Vagina (tissue), 2 donors: ENCODE measurements at places on chromosomes 7 and 10. TPM values are rescaled to one million over a fixed set of nuclear protein-coding genes. Genes with fewer than 3 reads are reported as not detected.
A peak's percentile ranks its signal among the peaks of the same experiment; 100 is the strongest.

PKD2L1 gene
- not detected for total RNA-seq

UNC5B gene
- total RNA-seq, result 24.3 TPM

DNA sequence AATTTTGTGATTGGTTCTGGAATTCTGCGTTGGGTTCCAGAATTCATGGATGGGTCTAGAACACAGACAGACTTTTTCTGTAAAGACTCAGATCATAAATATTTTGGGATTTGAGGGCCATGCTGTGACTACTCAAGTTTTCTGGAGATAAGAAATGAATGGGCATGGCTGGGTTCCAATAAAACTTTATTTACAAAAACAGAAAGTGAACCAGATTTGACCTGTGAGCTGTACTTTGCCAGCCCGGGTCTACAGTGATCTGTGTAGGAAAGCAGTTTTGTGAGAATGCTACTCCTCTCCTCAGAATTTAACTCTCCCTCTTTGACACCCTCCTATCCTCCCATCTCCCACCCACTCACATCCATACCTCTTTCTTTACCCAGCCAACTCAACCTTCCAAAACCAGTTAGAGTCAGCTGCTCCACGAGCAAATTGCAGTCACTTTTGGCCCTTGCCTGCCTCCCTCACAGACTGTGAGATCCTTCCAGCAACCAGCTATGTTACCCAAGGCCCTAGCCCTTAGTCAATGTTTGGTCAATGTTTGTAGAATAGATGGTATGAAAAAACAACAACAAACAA, 312.8 kb upstream of the ZMIZ1 start:
- DNase-seq, result no peak
- H3K36me3 ChIP-seq, result no peaks in the 10 kb centered on the region

DNA sequence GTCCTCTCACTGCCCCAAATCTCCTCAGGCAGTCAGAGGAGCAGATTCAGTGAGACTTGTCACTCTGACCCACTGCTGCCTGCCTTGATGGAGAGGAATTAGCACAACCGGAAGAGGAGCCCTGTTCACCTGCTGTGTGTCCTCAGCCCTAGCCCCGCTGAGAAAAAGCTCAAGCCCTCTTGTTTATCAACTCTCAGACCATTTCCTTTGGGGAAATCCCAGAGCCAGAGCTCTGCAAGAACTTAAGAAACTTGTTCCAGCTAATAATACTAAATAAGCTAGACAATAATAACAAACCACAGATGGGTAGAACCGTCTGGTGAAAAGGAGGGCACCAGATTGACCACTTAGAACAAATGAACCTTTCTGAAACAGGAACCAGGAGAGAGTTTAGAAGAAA, 37.7 kb upstream of the ITGB1 start:
- H3K36me3 ChIP-seq, result no peaks in the 10 kb centered on the region
- H3K4me3 ChIP-seq, result no peak overlapping the region
- no peaks in the 10 kb centered on the region for H3K27me3 ChIP-seq
- H3K4me1 ChIP-seq, result peaks cover 6% of the 10 kb centered on the region

MMP21 gene
- not detected for total RNA-seq

GDI2 gene
- 174 TPM for total RNA-seq

DNA sequence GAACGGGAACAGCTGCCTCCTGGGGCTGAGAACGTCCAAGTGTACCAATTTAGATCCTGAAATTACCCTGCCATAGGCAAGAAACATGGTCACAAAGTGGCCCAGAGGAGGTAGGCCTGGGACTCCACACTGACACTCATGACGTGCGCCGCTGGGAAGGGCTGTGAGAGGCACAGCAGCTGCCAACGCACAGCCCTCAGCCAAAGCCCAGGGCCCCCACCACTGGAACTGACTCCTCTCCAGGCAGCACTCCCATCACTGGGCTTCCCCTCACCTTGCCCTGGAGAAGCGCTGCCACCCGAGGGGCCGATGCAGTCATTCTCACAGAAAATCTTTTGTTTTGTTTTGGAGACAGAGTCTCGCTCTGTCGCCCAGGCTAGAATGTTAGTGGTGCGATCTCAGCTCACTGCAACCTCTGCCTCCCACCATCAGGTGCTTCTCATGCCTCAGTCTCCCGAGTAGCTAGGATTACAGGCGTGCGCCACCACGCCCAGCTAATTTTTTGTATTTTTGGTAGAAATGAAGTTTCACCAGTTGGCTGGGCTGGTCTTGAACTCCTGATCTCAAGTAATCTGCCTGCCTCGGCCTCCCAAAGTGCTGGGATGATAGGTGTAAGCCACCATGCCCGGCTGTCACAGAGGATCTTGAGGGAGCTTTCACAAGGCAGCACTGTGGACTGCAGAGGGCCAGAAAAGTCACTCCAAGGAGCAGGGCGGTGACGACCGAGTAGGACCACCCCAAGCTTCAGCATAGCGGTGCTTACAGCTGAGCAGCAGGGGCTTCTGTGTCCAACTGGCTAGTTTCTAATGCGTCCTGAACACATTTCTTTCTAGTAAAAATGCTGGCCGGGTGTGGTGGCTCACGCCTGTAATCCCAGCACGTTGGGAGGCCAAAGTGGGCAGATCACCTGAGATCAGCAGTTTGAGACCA, 13.5 kb downstream of the GUSB start:
- H3K4me1 ChIP-seq, result no peaks in the 10 kb centered on the region
- H3K36me3 ChIP-seq, result peaks cover 87% of the 10 kb centered on the region
- H3K27me3 ChIP-seq, result no peaks in the 10 kb centered on the region
- no peak for DNase-seq
- no peak overlapping the region for H3K27ac ChIP-seq

VWC2 gene
- total RNA-seq, result under 0.01 TPM

DNA sequence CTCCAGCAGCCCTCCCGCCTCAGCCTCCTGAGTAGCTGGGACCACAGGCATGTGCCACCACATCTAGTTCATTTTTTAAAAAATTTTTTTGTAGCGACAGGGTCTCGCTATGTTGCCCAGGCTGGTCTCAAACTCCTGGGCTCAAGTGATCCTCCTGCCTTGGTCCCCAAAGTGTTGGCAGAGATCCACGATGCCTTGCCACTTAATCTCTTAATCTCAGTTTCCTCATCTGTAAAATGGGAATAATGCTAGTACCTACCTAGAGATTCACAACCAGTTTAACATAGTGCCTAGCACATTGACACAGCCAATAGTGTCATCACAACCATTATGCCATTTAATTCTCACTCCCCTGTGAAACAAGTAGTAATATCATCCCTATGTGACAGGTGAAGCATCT, 4.8 kb upstream of the CPA4 start:
- peaks cover 3% of the 10 kb centered on the region for H3K4me1 ChIP-seq
- H3K36me3 ChIP-seq, result no peaks in the 10 kb centered on the region
- H3K27me3 ChIP-seq, result no peaks in the 10 kb centered on the region
- no peak overlapping the region for H3K4me3 ChIP-seq
- no peak for DNase-seq

ADCY1 gene
- total RNA-seq, result 2.5 TPM

- H3K27me3 ChIP-seq, result no peaks in the 10 kb centered on the region
- peak overlapping the region; percentile 50 for H3K4me3 ChIP-seq
- H3K36me3 ChIP-seq, result no peaks in the 10 kb centered on the region
- H3K4me1 ChIP-seq, result peaks cover 40% of the 10 kb centered on the region
- no peak for DNase-seq
Observed at GRCh38 chr7:194252-195009, 2.1 kb downstream of the FAM20C start.

CTNNA3 gene
- 0.98 TPM for total RNA-seq

DNA sequence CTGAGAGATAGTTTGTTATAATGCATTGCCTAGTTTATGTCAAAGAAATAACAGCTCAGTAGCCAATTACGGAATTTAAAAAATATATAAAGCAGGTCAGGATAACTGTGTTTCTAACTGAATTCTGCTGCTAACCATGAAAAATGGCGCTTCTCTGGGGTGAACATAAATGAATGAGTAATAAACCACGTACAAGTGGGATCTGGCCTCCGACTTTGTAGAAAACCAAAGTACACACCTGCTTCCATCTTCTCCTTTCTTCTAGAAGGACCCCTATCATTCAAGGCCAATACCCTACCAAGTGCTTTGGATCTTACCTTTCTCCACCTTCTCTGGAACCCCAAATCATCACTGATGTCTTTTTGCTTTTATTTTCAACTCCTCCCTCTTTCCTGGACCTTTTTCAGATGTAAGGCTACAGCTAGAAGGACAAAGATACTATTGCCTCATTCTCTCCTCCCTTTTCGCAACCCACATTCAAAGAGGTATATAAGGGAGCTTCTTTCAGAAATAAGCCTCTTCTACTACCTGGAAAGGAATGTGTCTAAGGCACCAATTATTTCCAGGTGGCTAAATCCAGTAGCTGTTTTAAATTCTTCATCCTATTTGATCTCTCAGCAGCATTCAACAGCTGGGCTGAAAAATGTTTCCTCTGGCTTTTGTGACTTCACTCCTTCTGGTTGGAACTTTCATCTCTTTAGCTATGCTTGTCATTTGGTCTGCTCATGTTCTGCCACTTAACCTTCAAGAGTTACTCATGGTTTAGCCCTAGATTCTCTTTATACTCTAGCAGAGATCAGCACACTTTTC, 37.7 kb downstream of the NAMPT start:
- peaks cover 13% of the 10 kb centered on the region for H3K36me3 ChIP-seq
- H3K4me3 ChIP-seq, result no peak overlapping the region
- DNase-seq, result no peak
- no peak overlapping the region for H3K27ac ChIP-seq
- H3K4me1 ChIP-seq, result no peaks in the 10 kb centered on the region
- H3K27me3 ChIP-seq, result no peaks in the 10 kb centered on the region

DNA sequence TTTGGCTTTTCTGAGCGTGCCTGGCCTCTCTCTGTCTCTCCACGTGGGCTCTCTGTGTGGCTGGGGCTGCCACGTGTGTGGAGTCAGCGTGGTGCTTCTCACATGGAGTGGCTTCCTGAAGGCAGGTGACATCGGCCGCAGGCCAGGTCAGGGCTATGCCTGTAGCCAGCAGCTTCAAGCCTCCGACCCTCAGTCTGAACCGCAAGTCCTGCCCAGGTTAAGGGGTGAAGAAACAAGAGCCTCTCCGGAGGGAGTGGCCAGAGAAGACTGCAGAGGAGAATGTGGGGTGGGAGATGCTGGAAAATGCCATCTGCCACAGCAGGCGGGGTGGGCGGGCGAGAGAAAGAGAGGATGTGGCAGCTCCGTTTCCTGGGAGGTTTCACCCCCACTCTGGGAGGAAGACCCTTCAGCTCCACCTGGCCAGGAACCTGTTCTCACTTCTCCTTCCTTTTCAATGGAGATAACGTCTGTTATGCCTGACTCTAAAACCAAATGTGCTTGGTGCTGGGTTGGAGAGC, 14.3 kb upstream of the VIPR2 start:
- H3K36me3 ChIP-seq, result no peaks in the 10 kb centered on the region
- H3K4me1 ChIP-seq, result no peaks in the 10 kb centered on the region
- no peak overlapping the region for H3K27ac ChIP-seq
- H3K4me3 ChIP-seq, result no peak overlapping the region
- no peak for DNase-seq

KNDC1 gene
- 3.4 TPM for total RNA-seq

- no peak overlapping the region for H3K27ac ChIP-seq
- H3K4me3 ChIP-seq, result no peak overlapping the region
- no peak for DNase-seq
- no peaks in the 10 kb centered on the region for H3K36me3 ChIP-seq
- H3K4me1 ChIP-seq, result peaks cover 27% of the 10 kb centered on the region
- no peaks in the 10 kb centered on the region for H3K27me3 ChIP-seq
Observed at GRCh38 chr7:155692317-155692716, 47.9 kb downstream of the RBM33 start.

- H3K4me3 ChIP-seq, result no peak overlapping the region
- H3K4me1 ChIP-seq, result peaks cover 77% of the 10 kb centered on the region
- no peak for DNase-seq
- H3K27me3 ChIP-seq, result no peaks in the 10 kb centered on the region
- no peaks in the 10 kb centered on the region for H3K36me3 ChIP-seq
Observed at GRCh38 chr7:77543910-77544309, 6.8 kb downstream of the PTPN12 start.

- H3K27me3 ChIP-seq, result no peaks in the 10 kb centered on the region
- peaks cover 4% of the 10 kb centered on the region for H3K4me1 ChIP-seq
- H3K36me3 ChIP-seq, result no peaks in the 10 kb centered on the region
Observed at GRCh38 chr7:100372256-100372655, 1.0 kb upstream of the PILRA start.

DNA sequence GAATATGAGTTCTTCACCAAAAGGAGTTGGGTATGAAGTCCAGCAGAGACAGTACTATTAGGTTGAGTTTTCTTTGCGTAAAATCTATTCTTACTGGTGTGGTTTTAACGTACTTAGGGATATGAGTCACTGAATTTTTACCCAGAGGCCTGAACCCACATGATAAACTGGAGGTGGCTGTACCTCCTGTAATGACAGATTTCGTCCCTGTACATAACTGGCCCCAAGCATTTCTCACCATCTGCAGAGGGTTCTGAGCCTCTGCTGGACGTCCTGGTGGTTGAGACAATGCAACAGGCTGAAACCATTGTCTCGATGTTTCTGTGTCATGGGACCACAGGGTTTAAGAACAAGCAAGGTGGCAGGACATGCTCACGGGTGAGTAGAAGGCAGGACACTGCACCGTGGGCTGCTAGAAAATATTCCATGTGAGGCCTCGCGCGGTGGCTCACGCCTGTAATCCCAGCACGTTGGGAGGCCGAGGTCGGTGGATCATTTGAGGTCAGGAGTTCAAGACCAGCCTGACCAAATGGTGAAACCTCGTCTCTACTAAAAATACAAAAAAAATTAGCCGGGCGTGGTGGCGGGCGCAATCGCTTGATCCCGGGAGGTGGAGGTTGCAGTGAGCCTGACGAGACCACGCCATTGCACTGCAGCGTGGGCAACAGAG, 233.9 kb downstream of the DNAJB6 start:
- H3K4me3 ChIP-seq, result no peak overlapping the region
- no peaks in the 10 kb centered on the region for H3K27me3 ChIP-seq
- no peak overlapping the region for H3K27ac ChIP-seq
- no peaks in the 10 kb centered on the region for H3K36me3 ChIP-seq
- H3K4me1 ChIP-seq, result peaks cover 24% of the 10 kb centered on the region

GOLGA7B gene
- 2.5 TPM for total RNA-seq

HABP2 gene
- total RNA-seq, result not detected

CPED1 gene
- total RNA-seq, result 27.3 TPM

ITIH5 gene
- total RNA-seq, result 20.4 TPM

INPP5A gene
- total RNA-seq, result 24.3 TPM

DNA sequence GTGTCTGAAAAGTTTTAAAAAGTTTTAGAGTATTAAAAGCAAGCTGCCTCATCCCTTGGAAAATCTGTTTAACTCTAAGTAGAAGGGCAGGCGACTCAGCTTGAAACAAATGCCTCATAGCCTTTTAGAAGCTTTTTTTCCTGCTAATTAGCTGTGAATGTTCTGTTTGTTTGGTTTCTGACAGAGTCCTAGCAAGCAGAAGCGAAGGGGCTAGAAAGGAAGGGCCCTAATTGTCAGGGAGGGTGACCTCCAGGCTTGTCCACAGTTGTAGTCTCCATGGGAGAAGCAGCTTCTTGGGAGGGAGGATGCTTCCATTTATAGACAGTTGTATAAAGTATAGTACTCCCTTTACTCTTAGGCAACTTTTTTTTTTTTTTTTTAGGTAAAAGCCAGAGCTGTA, 90.9 kb downstream of the DNAJC1 start:
- no peak for DNase-seq
- H3K27me3 ChIP-seq, result no peaks in the 10 kb centered on the region
- no peak overlapping the region for H3K4me3 ChIP-seq
- H3K36me3 ChIP-seq, result no peaks in the 10 kb centered on the region
